Regular cardiac myocyte (primary cell): ENCODE measurements at places on chromosomes 2 and 18. TPM values are rescaled to one million over a fixed set of nuclear protein-coding genes. Genes with fewer than 3 reads are reported as not detected.

The FBXO15 gene
- 0.38 and 0.85 TPM in 2 replicates for total RNA-seq

The HADHA gene
- total RNA-seq: 135 and 136 TPM in 2 replicates

The MC4R gene
- total RNA-seq: under 0.01 TPM in 1 of 2 replicates, not detected in the other

The CCDC68 gene
- 5.0 and 5.9 TPM in 2 replicates for total RNA-seq

The DYNAP gene
- total RNA-seq: not detected in 2 replicates
